ENCODE measurements at places on chromosomes 3 and 15. TPM values are rescaled to one million over a fixed set of nuclear protein-coding genes. Genes with fewer than 3 reads are reported as not detected.

SEMA3B gene
- 2.0 TPM for total RNA-seq

ASB14 gene
- total RNA-seq: not detected

LRRC31 gene
- total RNA-seq: not detected

WDR93 gene
- not detected for total RNA-seq

DNA sequence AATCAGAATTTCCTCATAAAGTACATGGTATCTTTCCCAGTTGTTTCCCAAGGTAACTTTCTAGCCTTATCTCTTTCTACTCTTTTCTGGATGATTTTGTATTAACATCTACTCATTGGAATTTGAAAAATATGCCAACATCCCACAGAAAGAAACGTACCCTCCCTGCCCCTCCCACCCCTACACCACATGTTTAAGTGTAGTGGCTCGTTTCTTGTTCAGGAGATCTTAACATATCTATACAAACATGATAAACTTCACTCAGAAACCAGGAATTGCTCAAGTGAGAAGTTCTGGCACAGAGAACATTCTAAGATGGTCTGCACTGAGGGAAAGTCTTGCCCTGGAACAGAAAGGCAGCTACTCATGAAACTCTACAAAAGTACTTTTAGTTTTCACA, 404.7 kb downstream of the SOX2 start:
- DNase-seq: no peak

- peak; percentile 78 for DNase-seq
These were observed 72.1 kb upstream of the PLAAT1 start for GRCh38 chr3:193168931-193169330.

DNA sequence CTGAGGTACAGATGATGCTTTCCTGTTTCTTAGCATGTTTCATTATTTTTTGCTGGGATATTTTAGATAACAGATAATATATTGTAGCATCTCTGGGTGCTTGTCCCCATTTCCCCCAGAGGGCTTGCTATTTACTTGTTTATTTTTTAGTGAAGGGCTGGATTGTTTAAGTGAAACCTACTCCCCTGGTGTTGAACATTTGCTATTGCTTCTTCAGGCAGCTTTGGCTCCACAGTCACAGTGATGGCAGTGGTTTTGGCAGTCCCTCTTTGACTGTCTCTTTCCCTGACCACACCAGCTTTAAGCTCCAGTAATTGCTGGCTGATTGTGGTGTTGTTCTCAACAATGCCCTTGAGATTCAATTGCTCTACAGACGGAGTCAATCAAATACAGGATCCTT, 128.9 kb downstream of the KLF13 start:
- no peak for DNase-seq

DNA sequence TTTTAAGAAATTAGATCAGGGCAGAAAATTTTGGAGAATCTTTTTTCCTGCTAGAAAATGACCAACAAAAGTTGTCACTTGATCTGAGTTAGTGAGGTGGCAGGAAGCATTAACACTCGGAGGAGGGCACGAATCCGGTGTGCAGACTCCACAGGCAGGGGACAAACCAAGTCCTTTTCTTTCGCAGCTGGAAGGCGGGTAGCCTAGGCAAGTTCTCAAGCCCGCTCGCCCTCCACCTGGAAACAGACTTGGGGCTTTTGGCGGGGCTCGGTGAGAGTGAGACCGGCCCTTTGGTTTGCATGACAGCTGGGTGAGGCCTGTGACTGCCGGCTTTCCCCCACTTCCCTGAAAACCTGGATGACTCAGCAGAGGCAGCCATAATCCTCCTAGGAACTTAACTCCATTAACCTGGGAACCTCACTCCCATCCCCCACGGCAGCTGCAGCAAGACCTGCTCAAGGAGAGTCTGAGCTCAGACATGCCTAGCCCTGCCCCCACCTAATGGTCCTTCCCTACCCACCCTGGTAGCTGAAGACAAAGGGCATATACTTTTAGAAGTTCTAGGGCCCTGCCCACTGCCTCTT, 134.8 kb downstream of the MFSD1 start:
- no peak for DNase-seq

DNA sequence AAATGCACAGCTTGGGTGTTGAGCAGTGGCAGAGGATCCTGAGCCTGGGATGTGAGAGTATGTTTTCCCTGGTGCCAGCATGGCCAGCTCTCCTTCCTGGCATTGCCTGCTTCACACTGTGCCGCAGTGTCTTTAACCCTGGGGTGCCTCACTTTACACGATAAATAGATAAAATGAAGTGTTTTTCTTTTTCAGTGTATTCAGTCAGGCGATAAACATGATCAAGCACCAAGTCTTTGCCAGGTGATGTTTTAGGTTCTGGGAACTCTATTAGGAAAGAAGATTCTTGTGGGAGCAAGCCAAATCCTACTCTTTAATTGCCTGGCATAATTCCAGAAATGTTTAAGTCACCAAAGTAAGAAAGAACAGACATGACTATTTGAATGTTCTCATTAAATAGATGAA, 14.0 kb downstream of the ABHD6 start:
- peak; percentile 87 for DNase-seq

DNA sequence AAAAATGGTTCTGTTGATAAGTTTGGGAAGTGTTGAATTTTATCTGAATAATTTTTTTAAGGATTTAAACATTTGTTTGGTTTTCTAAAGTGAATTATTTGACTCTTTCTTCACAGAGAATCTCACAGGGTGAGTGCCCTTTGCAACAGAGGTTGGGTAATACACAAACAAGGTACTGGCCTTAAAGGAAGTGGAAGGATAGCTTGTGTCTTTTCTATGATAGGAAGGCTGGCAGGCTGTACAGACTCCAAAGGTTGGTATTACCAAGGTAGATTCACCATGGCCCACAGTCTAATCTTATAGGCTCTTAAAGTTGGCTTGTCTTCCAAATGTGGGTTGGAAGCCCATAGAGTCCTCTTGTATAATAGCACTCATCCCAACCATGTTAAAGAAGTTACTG, 311.5 kb downstream of the SV2B start:
- no peak for DNase-seq

DNA sequence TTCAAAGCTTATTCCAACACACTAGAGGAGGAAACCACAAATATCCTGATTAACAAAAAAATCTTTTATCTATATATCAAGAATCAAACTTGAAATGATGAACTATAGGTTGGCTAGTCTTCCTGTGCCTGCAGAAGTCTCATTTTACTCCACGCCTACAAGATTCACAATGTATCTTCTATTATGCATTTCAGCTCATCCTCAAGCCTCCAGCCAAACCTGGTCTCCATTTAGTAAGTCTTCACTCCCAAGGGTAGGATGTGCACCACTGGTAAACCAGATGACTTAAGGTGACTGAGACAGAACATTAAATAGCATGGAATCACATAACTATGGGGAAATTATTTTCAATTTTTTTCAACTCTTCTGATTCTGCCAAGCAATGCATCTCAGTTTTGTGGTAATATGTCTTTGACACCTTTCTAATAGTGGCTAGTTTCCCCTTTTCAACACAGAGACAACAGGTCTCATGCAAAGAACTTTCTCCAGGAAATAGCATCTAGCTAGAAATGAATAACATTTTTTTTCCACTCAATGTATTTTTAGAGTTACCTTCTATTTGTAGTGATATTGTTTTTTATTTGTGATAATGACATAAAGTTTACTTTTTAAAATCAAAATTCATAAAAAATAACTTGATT, 166.9 kb downstream of the TNIK start:
- DNase-seq: no peak

- no peak for DNase-seq
These were observed 4.6 kb upstream of the TRA2B start for GRCh38 chr3:185942396-185942795.

GRCh38 chr15:49908236-49908932, 210.6 kb downstream of the ATP8B4 start:
- no peak for DNase-seq
